ENCODE measurements at places on chromosomes 11 and 22.

DNA sequence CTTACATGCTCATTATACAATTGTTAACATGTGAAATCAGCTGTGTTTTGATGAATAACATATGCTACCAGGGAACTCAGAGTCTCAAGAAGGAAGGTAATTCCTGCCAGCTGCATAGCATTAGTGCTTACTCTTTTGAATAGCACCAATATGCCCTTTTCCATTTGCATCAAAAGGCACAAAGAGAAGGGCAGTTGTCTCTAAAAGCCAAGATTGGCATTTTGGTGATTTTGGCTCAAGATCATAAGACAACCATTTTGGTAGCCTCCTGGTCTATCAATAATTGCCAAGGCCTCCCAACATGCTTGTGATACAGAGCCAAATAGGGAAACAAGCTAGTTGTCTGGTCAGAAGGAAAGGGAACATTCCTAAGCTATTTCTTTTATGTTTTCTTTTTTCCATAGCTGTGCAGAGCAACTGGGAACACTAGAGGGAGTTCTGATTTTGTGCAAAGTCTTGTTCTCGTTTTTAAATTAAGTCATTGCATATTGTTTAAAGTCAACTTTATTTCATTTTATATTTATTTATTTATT, 416.7 kb upstream of the CHORDC1 start:
- peak; percentile 17 for DNase-seq

- DNase-seq: no peak
Observed at GRCh38 chr22:39240831-39241793, 3.7 kb downstream of the PDGFB start.

DNA sequence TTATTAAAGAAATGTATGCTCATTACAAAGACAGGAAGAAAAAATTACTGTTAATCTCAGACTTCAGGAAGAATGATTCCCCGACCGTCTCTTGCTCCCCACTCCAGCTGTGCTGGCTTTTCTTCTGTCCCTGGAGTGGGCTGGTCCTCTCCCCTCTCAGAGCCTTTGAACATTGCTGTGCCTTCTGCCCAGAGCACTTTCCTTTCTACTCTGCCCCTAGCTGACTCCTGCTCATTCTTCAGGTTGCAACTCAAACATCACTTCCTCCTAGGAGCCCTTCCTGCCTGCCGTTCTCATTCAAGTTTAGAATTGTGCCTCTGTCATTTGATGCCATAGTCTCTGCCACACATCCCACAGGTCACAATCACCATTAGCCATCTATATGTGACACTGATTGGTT, 329.5 kb downstream of the MIAT start:
- no peak for DNase-seq

- DNase-seq: no peak
Observed at GRCh38 chr11:120227228-120227852, 12.6 kb upstream of the POU2F3 start.

DNA sequence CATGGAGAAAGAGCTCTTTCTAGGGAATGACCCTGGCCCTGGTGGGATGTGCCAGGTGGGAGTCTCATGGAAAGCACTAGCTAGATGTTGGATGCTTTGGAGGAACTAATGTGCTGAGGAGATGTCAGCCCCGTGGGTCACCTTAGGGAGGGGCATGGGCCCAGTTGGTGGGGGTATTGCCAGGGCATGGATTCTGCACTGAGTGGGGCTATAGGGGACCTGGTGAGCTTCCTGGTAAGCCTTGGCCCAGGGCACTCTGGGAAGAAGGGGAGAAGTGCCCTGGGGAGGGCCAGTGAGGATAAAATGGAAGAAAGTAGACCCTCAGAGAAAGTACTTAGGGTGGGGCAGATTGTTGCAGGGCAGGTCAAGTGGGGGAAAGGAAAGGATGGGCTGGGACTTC, 65.2 kb upstream of the SORL1-AS1 start:
- no peak for DNase-seq

GRCh38 chr11:2100361-2101170, 38.6 kb downstream of the IGF2 start:
- no peak for DNase-seq

Measured in adipocyte (in vitro differentiated cells).